Uterus (tissue), 4 donors: ENCODE measurements at places on chromosomes 3 and 15. TPM values are rescaled to one million over a fixed set of nuclear protein-coding genes. Genes with fewer than 3 reads are reported as not detected.

DNA sequence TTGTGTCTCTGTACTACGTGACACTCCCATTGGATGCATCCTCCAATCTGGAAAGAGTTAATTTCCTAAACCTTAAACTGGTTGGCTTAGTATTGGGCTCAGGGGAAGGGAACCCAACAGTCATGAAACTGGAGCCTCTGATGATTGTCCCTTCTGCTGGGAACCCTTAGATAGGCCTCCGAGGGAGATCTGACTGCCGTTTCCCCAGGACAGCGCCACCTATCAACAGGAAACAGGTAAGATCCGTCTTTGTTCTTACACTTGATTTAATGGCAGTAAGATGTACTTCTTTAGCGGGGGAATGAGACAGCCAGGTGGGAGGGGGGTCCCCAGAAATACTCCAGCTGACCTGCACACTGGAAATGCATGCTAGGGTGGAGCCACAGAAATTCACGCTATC lies 1749.6 kb downstream of the SI start:
- no peak for DNase-seq

GRCh38 chr3:192033246-192033645 lies 572.3 kb downstream of the PYDC2 start:
- no peak for DNase-seq

PRR20G gene
- not detected for total RNA-seq

MKRN2OS gene
- not detected for total RNA-seq

GRCh38 chr15:60829416-60829815 lies 350.5 kb upstream of the ICE2 start:
- no peak for DNase-seq
